ENCODE measurements at places on chromosomes 4 and X.

GRCh38 chr4:122882857-122883735, 39.3 kb downstream of the NUDT6 start:
- no peak for DNase-seq

DNA sequence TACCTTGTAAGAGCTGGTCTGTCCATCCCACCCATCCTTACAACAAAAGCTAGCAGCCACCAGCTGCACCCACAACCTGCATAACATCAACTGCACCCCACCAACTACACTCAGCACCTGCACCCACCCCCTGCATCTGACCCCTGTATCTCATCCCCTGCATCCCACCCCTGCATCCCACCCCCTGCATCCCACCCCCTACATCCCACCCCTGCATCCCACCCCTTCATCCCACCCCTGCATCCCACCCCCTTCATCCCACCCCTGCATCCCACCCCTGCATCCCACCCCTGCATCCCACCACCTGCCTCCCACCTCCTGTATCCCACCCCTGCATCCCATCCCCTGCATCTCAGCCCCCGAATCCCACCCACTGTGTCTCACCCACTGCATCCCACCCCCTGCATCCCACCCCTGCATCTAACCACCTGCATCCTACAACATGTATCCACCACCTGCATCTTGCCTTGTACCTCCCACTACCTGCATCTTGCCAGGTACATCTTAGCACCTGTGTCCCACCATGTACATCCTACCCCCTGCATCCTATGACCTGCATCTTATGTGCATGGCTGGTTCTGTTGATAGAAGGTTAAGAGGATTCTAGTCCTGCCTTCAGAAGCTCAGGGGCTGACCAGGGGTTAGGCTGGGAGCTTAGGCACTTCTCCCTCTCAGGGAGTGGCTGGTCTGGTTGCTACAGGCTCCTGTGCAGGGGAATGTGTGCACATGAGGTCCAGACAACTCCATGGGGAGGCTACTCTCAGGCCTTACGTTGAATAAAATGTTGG, 9.4 kb downstream of the TMEM271 start:
- DNase-seq = no peak

GRCh38 chrX:45845142-45845541, 644.5 kb upstream of the DIPK2B start:
- no peak for DNase-seq

- DNase-seq = no peak
These were observed 669.9 kb upstream of the NR3C2 start for GRCh38 chr4:149112109-149112508.

DNA sequence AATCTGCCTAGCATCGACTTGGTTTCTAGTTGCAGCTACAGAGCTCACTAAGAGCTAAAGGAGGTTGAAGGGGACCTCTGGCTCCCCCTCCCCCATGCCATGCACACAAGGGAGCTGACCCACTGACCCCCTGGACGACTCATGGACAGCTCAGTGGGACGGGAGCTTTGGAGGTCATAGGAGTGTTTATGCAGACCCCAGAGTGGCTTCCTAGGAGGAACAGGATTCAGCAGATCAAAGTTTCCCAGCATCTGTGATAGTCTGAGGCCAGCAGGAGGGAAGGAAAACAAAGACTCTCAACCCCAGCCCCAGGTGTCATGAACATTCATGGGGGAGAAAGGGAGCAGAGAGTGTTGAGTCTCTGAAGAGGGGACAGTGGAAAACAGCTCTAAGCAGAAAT, 104.4 kb downstream of the ARSF start:
- no peak for DNase-seq

DNA sequence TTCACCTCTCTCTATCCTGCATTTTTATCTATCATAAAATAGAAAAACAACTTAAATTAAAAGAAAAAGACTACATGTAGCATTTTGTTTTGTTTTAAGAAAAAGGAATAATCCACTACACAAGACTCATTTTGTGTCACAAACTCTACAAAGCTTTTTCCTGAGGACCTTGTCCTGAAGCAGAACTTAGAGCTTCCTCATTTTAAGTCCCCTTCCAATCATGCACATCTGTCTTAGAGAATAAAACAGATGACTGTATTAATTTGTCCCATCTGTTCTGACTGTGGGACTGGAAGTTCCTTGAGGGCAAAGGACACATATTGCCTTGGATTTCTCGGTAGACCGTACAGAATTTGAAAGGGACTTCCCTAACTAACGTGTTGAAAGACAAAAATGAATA, 218.5 kb downstream of the COL25A1 start:
- no peak for DNase-seq

DNA sequence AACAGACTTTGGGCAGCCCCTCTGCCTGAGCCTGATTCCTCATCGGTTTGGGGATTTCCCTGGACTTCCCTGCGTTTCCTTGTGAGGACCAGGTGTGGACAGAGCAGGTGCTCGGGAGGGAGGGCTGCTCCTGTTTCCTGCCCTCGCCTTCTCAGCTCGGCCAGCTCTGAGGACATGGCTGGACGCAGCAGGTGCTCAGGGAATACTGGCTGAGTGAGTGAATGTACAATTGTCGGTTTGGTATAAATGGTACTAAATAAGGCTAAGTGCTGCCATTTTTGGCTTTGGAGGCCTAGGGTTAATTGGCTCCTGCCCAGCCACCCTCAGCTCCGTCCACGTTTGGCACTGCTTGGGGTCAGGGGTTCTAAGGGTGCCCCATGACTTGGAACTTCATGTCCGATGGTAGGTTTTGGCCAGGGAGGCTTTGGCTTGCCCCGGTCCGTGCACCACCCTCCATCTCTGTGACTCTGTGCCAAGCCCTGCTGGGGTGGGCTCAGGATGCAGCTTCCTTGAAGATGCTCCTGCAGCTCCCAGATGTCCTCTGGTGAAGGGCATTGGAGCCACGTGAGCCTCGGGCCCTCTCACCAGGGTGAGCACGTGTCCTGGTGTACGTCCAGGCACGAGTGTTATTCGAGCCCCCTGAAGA, 45.0 kb upstream of the NKX1-1 start:
- no peak for DNase-seq

GRCh38 chrX:38717871-38718270, 83.4 kb upstream of the MID1IP1 start:
- peak; percentile 2 for DNase-seq

DNA sequence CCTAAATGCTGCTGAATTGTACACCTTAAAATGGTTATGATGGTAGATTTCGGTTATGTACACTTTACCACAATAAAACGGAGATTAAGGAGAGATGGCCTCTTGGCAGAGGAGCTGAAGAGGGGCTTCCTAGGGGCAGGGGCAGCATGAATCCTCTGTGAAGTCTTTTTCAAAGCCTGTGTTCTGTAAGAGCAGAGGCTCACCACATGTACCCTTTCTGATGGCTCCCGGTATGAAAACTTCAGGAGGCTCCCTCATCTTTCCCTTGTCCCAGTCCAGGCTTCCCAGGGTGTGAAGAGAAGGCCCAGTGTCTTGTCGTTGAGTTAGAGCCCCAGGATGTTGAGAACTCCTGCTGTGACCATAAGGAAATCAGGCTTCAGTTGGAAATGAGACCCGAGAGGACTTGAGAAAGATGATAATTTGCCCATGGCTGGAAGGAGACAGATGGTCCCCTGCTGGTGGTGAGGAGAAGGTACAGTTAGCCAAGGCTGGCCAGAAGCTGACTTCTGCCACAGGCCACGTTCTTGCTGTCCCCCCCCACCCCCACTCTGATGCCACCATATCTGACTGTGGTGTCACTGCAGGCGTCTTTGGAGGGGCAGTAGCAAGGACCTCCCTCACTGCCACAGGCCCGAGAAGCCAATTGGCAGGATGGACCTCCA, 31.8 kb upstream of the MTM1 start:
- no peak for DNase-seq

- peak; percentile 0 for DNase-seq
These were observed 6.7 kb upstream of the WAS start for GRCh38 chrX:48676893-48677270.

DNA sequence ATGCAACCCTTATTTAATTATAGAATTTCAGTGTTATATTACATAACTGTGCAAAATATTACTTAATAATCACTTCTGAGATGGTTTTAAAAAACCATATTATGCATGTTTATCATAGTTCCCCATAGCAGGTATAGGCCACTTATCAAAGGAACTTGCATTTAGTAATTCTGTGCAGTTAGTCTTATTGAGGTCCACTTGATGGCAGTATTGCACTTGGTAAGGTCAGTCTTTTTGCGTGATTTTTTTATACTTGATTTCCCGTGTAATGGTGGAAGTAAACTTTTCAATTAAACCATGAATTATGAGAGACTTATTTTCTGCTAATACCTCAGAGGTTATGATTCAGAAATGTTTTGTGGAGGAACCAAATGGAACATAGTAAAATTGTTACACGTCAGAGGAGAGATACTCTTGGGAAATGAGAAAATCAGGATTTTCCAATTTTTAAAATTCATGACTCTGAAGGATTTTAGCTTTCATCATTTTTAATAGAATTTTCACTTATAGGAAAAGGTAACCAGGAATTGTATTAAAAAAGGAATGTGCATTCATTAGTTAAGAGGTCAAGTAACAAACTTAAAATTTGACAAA, 230.0 kb downstream of the CCSER1 start:
- peak; percentile 74 for DNase-seq

GRCh38 chr4:170087163-170087700, 2.5 kb downstream of the AADAT start:
- DNase-seq = no peak

GRCh38 chr4:45876235-45876890, 247.5 kb downstream of the GABRG1 start:
- no peak for DNase-seq

GRCh38 chr4:174581901-174582300, 59.6 kb upstream of the HPGD start:
- DNase-seq = no peak

DNA sequence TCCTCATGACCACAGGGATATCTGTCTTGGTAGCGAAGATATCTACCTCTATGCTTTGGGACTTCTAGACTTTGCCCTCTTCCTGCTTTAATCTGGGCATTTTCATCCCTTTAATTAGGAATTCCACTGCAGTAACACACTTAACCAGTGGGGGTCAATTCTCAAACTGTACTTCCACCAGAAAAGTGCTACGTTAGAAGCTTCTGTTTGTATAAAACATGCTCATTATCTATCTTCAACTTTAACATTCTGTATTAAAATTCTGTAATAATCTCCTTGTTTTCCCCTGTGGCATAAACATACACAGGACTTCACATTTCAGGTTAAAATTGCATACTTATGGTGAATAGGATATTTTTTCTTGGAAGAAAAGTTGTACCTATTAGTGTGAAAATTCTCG, 105.6 kb downstream of the AMMECR1 start:
- DNase-seq = no peak

DNA sequence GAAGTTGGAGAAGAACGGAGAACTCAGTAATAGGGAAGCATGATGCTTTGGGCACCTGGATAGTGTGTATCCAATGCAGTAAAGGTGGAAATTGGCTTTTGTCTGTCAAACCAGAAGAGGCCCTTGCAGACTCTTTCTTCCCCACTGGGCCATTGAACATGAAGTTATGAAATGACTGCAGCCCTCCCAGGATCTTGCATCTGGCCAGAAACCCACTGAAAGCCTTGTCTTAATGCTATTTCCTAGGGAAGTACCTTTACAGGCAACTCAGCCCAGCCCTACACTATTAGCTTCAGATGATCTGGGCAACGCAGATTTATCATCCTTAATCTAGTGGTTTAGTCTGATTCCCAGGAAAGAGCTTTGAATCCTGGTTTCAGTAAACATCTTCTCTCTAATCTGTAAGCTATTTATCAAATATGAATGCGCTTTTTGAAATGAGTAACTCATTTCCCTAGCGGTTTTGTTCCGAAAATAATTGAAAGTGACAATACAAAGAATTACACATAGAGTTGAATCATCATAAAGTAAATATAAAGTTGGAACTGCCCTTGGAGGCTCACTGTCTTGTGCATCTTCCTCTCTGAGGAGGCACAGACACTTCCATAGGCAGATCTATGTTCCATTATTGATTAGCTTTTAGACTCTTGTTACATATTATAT, 464.1 kb downstream of the IDS start:
- DNase-seq = no peak

- DNase-seq = peak; percentile 23
These were observed 14.1 kb downstream of the CXCL1 start for GRCh38 chr4:73883306-73883705.

- no peak for DNase-seq
These were observed 54.4 kb upstream of the GAB1 start for GRCh38 chr4:143282211-143282707.

DNA sequence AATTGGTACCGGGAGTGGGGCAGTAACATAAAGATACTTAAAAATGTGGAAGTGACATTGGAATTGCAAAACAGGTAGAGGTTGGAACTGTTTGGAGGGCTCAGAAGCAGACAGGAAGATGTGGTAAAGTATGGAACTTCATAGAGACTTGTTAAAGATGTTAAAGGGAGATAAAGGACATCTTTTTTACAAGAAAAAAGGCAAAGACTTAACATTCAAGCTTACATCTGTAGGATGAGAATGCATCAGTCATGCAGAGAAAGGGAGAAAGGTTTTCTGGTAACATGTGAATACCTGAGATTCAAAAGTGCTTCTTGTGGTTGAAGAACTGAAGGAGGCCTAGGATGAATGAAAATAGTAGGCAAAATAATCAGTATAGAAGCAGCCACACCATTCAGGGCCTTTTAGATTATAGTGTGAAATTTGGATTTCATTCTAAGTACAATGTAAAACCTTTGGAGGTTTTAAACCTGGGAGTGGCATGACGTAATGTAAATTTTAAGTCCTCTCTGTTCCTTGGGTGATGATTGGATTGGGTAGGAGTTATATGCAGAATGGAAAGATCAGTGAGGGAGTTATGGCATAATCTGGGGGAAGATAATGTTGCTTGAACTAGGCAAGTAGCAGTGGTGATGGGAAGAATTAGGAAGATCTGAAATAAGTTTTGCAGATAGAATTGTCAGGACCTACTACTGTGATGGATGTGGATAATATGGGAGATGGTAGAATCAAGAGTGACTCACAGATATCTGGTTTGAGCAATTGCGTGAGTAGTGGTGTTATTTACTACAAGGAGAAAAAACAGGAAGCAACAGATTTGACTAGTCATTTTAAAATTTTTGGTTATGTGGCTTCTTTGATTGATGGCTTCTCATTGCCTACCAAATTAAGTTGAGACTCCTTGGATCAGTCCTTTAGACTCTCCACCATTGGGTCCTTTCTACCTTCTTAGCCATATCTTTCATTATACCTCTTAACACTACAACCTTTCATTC, 138.7 kb downstream of the VSIG4 start:
- DNase-seq = no peak

GRCh38 chrX:150486011-150486410, 82.4 kb upstream of the MTM1 start:
- peak; percentile 42 for DNase-seq

- DNase-seq = no peak
These were observed 18.1 kb upstream of the GDPD2 start for GRCh38 chrX:70405003-70405402.

- DNase-seq = no peak
These were observed 1114.7 kb upstream of the PABPC4L start for GRCh38 chr4:135316266-135316779.

DNA sequence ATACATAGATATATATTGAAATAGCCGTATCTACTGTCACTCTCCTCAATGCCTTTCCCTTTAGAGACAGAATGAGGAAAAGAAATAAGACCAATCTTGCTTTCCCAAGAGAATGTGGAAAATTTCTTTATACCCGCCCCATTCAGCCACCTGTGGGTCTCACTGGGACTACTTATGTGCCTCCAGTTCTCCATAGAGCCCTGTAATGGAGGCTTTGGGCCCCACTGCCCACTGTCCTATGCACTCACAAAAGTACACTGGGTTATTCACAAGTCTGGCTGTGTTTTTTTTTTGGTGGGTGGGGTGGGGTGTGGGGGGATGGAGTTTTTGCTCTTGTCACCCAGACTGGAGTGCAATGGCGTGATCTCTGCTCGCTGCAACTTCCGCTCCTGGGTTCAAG, 70.4 kb upstream of the ELOVL6 start:
- DNase-seq = no peak

Data from ACHN (cell line).